Fibroblast of skin of right quadriceps (primary cell): ENCODE measurements at places on chromosomes 16 and 17.

GRCh38 chr17:37111329-37111728, 162.6 kb downstream of the AATF start:
- no peak for DNase-seq

DNA sequence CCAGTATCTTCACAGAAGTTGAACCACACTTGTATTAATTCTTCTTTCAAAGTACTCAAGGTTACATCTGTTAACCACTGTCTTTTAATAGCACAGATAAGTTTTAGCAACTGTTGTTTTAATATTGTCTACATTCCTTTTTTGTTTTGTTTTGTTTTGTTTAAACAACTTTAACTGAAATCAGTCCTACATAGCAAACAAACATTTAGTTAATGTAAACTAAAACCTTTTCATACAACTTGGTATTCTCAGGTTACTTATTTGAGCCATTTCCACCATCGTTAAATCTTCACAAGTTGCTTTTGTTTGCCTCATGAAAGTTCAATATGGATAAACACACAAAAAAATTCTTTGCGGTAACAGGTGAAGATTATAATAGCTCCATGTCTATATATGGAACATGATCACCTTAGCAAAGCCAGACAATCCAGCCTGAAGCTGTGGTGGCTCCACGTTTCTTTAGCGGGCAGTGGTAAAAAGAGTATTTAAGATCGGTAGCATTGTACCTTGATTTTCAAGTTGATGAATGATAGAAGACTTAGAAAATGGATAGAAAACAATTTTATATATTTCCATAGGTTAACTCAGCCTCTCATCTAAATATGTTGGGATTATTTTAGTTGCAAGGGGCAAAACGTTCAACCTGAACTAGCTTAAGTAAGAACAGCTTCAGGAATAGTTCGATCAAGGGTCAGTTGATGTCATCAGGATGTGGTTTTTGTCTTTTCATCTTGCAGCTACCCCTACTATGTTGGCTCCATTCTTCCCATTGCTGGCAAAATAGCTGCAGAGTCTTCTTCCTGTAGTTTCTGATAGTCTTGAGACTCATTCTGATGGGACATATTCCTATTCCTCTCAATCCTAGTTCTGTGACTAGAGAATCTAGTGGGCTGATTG, 182.8 kb downstream of the FTO start:
- no peak for DNase-seq

- DNase-seq, result peak; percentile 59
These were observed 898 bp downstream of the SNAI3 start for GRCh38 chr16:88685156-88686061.

GRCh38 chr17:19448341-19449268, 37.6 kb downstream of the RNF112 start:
- peak; percentile 99 for DNase-seq

GRCh38 chr16:48421741-48422140, 36.5 kb upstream of the SIAH1 start:
- DNase-seq, result no peak

DNA sequence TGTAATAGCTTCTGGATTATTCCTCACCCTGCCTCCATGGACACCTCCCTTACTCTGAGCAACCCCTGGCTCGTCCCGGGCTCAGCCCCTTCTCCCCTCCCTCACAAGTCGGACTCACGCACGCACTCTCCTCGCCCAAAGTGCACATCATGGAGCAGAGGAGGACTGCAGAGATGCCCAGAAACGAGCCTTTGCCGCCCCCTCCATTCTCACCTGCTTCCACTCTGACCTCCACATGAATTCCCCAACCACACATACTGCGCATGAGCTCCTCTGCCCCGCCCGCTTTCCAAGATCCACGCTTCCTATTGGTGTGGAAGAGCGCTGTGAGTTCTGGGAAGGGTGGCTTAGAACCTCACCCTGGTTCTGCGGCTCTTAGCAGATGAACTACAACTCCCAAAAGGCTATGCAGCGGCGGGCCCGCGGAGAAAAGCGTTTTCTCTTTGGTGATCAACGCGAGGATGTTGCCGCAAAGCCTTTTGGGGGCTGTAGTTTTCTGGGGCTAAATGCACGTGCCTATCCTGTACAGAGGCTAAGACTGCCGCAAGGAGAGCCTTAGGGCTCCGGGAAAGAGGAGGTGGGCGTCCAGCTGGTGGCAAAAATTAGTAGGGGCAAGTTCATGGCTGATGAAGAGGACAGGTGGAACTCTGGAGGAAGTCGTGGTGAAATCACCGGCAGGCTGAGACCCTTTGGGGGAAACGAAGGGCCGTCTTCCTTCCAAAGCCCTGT, at the start of gene PHB1:
PHB1 (minus strand) TSS at position 261 of the 729 bp plus-strand sequence. CDS start 1,618 bp downstream, outside the sequence.
- DNase-seq, result peak; percentile 96

DNA sequence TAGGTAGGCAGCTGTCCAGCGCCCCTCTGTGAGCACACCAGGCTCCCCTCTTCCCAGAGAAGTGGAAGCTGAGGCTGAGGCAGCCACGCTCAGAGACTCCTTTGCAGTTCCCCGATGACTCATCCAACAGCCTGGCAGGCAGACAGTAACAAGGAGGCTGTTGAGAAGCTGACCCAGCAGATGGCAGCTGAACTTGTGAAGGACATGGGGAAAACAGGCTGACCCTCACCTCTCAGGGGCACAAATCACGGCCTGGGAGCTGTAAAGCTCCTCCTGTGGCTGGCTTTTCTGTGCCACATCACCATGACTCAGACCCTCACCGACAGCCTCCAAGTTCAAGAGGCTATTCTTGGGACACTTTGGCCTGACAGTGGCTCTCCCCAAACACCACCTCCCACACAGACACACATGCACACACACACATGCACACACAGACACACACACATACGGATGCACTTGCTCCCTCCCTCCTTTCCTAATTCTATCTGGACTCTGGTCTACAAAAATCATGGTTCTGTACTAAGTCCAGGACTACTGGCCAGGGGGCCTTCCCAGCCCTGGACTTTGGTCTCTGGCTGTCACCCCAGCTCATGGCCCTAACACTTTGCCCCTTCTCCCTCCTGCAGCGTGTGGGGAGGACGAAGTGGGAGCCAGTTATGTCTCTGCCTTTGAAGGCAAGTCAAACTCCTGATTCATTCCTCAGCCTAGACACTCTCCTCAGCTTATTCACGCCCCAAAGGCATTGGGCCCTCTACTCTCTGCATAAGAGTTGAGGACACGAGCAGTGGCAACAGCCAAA, 23.2 kb downstream of the MAP3K14 start:
- DNase-seq, result peak; percentile 82

GRCh38 chr17:19664136-19664820, 15.7 kb downstream of the ALDH3A2 start:
- DNase-seq, result no peak

DNA sequence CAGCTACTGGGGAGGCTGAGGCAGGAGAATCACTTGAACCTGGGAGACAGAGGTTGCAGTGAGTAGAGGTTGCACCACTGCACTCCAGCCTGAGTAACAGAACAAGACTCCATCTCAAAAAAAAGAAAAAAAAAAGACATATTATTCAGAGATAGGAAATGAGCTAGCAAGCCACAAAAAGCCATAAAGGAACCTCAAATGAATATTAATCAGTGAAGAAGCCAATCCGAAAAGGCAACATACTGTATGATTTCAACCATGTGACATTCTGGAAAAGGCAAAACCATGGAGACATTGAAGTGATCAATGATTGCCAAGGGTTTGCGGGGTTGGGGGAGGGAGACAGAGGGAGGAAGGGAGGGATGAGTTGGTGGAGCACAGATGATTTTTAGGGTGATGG, 8.4 kb upstream of the EXOC7 start:
- peak; percentile 32 for DNase-seq

- DNase-seq, result peak; percentile 56
These were observed at the start of gene PIGQ for GRCh38 chr16:569445-570254. PIGQ (plus strand) TSS chr16:569968; CDS start chr16:574075, 4,107 bp downstream.

DNA sequence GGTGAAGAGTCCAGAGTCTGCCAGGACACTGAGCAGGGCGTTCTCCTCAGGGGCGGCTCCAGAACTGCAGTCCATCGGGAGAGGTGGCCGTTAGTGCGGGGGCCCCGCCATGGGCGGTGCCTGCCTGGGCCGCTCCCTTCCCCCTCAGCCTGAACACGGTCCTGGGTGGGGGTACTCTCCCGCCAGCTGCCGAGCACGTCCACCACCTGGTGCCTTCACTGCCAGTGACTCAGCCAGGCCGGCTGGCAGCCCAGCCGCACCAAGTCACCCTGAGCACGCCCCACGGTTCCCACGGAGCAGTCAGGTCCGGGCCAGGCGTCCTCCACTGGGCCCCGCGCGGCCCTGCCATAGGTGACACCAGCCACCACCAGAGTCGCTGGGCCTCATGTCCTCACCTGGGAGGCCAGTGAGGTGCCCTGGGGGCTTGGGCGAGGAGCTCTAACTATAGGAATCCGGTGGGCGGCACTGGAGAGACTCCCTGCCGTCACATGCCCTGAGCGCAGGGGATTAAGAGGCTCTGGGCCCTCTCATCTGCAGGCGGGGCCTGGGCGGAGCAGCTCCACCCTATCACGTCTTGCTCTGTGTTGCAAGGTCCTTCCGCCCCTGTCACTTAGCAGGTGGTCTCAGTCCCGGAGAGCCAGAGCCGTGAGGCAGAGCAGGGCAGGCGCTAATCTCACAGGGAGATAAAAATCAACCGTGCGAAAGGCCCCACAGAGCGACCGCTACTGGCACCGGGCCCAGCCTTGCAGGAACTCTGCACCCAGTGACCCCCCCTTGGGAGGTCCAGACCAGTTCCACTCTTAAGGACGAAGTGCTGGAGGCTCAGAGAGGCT, 14.3 kb downstream of the PIEZO1 start:
- peak; percentile 75 for DNase-seq

- no peak for DNase-seq
These were observed 81.3 kb downstream of the SMG6 start for GRCh38 chr17:2222301-2222700.

DNA sequence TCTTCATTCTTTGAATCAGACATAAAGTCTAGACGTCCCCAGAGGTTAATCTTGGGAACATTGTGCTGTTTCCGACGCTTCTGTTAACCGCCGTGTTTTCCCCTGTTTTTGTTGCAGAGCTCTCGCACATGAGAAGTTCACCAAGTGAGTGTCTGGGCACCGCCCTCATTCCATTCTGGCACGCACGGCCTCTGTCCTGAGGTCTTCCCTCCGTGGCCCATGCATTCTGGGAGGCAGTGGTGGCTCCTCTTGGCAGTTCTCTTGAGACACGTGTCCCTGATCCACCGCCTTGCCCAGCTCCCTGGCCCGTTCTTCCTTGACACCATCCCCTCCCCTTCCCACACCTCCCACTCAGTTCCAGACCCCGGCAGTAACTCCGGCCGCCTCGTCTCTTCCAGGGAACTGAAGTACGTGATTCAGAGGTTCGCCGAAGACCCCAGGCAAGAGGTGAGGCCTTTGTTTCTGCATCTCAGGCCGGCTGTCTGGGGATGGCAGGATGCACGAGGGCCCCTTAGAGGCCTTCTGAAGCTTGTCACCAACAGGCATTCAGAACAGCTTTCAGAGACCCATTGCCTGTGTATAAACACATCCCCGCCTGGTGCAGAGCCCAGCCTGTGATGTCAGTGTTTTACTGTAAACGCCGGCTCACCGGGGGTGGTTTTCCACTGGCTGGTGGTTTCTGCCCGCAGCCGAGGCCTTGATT, 85.9 kb upstream of the PLCG2 start:
- DNase-seq, result no peak

GRCh38 chr16:60091071-60091470, 1357.0 kb upstream of the GOT2 start:
- DNase-seq, result no peak

DNA sequence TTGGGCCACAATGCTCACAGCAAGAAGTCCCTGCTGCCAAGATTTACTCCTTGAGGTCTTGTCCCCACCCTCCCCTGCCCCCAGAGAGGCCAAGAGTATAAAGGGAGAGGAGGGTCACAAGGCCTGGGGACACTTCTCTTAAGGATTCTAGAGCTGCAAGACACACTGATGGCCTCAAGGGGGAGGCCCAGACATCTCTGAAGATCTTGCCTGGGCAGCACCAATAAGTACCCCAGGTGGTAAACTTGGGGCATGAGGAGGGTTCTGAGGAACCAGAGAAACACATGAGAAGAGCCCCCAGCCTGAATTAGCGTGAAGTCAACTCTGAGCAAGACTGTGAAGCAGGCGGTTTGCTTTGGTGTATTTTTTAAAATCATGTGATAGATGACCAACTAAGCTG, 26.8 kb upstream of the MTMR4 start:
- DNase-seq, result no peak

DNA sequence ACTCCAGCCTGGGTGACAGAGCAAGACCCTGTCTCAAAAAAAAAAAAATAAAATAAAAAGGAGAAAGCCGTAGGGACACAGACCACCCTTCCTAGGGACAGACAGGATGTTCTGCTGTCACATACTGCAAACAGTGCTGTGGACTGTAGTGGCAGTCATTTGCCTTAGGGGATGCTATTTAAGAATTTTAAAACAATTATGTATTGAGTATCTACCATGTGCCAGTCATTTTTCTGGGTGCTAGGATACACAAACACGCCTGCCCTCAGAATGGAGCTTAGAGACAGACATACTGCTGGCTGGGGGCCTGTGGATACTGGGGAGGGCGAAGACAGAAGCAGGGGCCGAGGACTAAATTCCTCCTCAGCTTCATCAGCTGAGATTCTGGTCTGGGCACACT, 45.5 kb downstream of the MRC2 start:
- DNase-seq, result no peak

GRCh38 chr17:21361020-21361809, 14.9 kb upstream of the KCNJ12 start:
- DNase-seq, result no peak

- peak; percentile 71 for DNase-seq
These were observed 63.0 kb upstream of the TEKT3 start for GRCh38 chr17:15404106-15405057.

GRCh38 chr17:56834380-56835263, 671 bp downstream of the DGKE start:
- DNase-seq, result peak; percentile 18

- no peak for DNase-seq
These were observed 48.4 kb downstream of the SEC14L1 start for GRCh38 chr17:77189148-77189547.

- peak; percentile 18 for DNase-seq
These were observed 80.6 kb downstream of the OR1D5 start for GRCh38 chr17:2982854-2983253.

- DNase-seq, result no peak
These were observed 18.1 kb downstream of the UBE2O start for GRCh38 chr17:76434870-76435269.

- DNase-seq, result no peak
These were observed 11.7 kb downstream of the TMEM238L start for GRCh38 chr17:10792151-10792550.

DNA sequence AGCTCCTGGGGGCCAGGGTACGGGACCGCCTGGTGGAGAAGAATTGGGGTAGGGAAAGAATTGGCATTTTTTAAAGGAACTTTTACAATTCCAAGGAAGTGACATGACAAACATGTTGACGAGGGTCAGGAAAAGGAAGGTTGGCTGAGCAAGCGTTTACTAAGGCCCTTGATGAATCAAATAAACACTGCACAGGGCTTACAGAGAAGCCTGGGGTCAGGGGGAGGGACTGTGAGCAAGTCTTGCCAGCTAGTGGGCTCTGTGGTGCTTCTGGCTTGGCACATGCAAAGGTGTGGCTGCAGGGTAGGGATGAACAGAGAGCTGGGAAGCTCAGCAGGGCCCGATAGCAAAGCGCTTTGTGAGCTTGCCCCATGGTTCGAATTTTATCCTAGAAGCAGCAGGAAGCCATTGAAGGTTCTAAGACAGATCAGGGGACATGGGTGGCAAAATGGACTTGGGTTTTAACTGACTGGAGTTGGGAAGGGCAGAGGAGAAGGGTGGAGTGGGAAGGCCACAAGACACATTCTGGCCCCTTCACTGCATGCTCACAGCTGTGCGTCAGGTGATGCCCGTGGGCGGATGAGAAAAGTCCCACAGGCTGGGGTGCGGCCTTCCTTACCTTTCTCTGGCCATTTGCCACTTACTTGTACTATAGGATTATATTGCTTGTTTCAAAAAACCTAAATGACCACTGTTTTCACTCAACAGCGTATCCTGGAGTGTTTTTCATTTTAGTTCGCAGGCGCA, 117.8 kb downstream of the SOCS1 start:
- no peak for DNase-seq
